ENCODE measurements at places on chromosomes 16 and 17. TPM values are rescaled to one million over a fixed set of nuclear protein-coding genes. Genes with fewer than 3 reads are reported as not detected.
A peak's percentile ranks its signal among the peaks of the same experiment; 100 is the strongest.

- DNase-seq, result no peak
Observed at GRCh38 chr17:54608634-54609155, 292.0 kb upstream of the TOM1L1 start.

GRCh38 chr17:19763416-19763815 lies 15.3 kb upstream of the ALDH3A1 start:
- DNase-seq, result no peak

- DNase-seq, result no peak
Observed at GRCh38 chr16:17591655-17592405, 121.1 kb upstream of the XYLT1 start.

- DNase-seq, result no peak
Observed at GRCh38 chr17:77140878-77141767, at the start of gene SEC14L1. SEC14L1 (plus strand) TSS chr17:77140969; CDS start chr17:77143597, 2,628 bp downstream.

- no peak for DNase-seq
Observed at GRCh38 chr17:57556977-57557376, 188.1 kb downstream of the CCDC182 start.

AIPL1 gene
- polyA plus RNA-seq, result 0.19 TPM

TBC1D3G gene
- not detected for polyA plus RNA-seq

TAT gene
- 0.03 TPM for polyA plus RNA-seq

ABCA6 gene
- polyA plus RNA-seq, result 4.4 TPM

DNA sequence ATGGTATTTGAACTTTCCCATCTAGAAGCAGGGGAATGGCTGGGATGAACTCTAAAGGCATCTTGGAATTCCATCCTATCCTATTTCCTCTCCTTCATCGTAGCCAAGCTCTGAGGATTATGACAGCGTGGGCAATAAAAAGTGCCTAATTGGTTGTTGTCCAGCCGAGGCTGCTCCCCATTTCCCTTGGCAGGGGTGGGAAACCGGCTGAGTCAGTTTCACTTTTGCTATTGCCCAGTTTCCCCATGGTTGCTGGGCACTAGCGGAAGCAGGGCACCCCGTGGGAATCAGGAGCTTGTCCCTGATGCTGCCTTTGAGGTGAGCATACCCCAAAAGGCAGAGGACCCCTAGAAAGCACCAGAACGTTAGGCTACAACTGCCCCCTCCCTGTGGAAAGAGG lies 13.8 kb upstream of the SP2 start:
- DNase-seq, result no peak

GRCh38 chr17:57984261-57984890 lies 3.7 kb downstream of the VEZF1 start:
- no peak for DNase-seq

GRCh38 chr16:2966808-2967191 lies 2.3 kb upstream of the PAQR4 start:
- DNase-seq, result no peak

PRR15L gene
- polyA plus RNA-seq, result 25.9 TPM

GRCh38 chr17:10120109-10120485 lies 78.3 kb downstream of the GAS7 start:
- no peak for DNase-seq

DNA sequence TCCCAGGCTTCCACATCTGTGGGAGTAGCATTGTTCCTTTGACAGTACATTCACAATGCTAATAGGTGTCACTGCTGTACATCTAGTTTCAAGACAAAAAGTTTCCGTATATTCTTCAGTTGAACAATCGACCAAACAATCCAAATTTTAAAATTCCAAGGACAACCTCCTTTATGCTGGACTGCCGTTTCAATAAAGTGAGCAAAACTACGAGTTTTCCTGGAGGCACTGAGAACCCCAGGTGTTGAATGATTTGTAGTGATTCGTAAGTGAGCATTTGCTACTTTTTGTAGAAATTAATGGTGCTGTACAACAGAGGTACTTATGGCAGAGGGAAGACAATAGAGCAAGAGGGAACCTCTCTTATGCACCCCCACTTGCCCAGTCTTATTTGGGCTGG lies 71.2 kb upstream of the NACA2 start:
- DNase-seq, result no peak

NHERF2 gene
- 106 TPM for polyA plus RNA-seq

DNA sequence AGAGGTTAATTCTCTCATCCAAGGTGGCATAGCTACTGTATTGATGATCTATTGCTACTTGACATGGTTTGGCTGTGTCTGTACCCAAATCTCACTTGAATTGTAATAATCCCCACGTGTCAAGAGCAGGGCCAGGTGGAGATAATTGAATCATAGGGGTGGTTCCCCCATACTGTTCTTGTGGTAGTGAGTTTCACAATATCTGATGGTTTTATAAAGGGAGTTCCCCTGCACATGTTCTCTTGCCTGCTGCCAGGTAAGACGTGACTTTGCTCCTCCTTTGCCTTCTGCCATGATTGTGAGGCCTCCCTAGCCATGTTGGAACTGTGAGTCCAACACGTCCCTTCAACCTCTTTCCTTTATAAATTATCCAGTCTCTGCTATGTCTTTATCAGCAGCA lies 22.9 kb upstream of the CPPED1 start:
- DNase-seq, result no peak

DNA sequence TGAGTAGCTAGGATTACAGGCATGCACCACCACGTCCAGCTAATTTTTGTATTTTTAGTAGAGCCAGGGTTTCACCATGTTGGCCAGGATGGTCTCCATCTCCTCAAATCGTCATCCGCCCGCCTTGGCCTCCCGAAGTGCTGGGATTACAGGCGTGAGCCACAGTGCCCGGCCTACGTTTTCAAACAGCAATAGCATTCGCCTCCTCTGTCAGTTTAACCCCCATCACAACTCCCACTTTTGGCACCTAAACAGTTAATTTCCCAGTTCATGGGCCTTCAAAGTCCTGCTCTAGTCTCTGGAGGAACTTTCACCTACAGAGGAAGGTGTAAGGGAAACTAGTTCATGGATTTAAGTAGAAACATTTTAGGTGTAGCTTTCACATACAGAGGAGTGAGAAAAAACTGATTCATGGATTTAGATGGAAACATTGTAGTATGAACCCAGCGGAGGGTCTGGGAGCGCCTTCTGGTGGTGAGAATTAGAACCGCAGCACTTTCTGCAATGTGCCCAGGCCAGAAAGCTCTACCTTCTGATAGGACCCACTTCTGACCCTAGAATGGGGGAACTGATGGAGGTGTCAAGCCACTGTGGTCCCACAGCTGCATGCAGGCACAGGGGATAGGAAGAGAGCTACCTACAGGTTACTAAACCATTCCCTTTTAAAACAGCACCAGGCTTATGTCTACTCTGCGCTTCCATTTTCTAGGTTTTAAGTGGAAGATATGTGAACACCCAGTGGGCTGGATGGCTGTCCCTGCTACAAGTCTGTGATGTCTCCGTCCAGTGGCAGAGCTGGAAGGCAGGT lies 12.0 kb upstream of the MEOX1 start:
- DNase-seq, result no peak

RCVRN gene
- 0.22 TPM for polyA plus RNA-seq

- no peak for DNase-seq
Observed at GRCh38 chr16:47013172-47013571, 39.7 kb upstream of the DNAJA2 start.

DNA sequence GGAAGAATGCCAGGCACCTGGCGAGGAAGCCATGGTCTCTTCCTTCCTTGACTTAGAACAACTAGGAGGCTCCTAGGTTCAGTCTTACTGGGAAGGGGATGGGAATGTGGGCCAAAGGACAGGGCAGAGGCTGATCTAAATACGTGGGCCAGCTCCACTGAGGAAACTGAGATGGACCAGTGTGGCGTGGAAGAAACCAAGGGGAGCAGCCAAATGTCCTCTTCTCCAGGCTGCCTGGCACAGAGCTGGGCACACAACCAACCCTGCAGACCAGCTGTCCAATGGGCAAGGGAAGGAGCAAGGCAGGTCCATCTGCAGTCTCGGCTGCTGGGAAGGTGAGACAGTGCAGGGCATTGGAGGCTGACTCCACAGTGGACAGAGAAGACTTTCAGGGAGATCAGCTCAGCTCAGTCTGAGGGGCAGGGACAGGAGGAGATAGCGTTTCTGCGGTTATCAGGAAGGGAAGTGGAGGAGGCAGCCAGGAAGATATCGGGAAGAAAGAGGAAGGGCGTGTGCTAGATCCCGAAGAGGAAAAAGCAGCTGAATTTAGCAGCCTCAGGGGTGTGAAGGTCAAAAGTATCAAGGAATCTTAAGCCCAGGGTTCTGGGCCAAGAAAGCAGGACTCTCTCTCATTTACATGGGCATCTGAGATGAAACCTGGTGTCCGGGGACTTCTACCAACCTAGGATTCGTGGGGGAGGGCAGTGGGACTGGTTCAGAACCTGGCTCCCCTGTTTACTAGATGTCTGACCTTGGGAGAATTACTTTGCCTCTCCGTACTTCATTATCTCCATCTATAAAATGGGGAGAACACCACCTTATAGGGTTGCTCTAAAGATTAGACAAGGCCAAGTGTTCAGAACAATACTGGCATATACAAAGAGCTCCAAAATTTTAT lies 1.8 kb downstream of the KIFC3 start:
- no peak for DNase-seq

ALDH3A1 gene
- polyA plus RNA-seq, result 1.2 TPM

DNA sequence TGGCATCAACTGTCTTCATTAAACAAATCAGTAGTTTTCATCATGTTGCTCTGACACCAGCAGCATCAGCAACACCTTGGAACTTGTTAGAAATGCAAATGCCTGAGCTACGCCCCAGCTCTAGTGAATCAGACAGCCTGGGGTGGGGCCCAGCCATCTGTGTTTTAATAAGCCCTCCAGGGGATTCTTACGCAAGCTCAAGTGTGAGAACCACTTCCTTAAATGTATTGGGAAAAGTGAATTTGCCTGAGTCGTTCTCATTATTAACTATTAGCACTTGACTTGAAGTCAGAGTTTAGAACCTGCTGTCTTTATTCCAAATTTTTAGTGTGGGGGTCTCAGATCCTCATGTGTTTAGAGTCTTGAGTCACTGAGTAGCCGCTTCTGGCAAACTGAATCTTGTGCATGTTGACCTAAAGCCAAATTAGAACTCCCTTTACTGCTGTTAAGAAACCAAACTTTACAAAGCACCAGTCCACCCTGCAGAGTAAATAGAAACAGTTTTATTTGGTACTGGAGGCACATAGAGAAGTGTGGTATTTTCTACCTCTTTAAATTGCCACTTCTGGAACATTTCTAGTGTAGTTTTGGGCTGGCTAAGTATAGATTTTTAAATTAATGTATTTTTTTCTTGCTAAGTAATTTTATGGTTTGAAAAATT lies 137.4 kb upstream of the COX10 start:
- DNase-seq, result no peak

- no peak for DNase-seq
Observed at GRCh38 chr16:84489131-84489530, 15.3 kb downstream of the MEAK7 start.

DNA sequence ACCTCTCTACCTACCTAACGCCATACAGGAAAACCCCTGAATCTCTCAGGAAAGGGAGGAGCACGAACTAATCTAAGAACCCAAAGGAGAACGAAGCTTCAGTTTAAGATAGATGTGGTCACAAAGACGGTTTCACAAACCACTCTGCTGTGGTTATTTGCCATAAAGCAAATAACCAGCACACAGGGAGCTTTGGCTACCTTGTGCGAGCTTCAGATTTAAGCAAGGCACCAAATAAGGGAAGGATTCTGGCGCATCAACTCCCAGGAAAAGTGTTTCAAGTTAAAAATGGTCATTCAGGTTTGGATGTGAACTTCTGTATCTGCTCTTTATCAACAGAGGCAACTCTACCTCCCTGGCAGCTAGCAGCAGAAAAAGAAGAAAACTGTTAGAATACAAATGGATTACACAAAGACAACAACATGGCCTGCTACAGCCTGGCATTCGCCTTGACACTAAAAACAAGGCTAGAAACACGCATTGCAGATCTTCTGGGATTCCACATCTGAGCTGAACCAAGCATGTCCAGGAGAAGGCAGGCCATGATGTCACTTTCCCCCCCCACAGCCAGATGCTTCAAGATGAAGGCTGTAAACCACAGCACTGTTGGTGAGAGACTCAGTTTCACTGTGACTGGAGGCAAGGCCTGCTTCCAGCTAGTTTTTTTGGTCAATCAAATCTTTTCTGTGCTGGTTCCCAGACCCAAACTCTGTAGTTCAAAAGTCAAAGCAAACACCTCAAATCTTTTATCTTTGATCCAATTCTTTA lies 43.6 kb downstream of the SMG6 start:
- no peak for DNase-seq

GRCh38 chr16:14121142-14121541 lies 50.0 kb downstream of the MRTFB start:
- DNase-seq, result no peak

- no peak for DNase-seq
Observed at GRCh38 chr17:78819402-78819801, 21.2 kb downstream of the USP36 start.

DNA sequence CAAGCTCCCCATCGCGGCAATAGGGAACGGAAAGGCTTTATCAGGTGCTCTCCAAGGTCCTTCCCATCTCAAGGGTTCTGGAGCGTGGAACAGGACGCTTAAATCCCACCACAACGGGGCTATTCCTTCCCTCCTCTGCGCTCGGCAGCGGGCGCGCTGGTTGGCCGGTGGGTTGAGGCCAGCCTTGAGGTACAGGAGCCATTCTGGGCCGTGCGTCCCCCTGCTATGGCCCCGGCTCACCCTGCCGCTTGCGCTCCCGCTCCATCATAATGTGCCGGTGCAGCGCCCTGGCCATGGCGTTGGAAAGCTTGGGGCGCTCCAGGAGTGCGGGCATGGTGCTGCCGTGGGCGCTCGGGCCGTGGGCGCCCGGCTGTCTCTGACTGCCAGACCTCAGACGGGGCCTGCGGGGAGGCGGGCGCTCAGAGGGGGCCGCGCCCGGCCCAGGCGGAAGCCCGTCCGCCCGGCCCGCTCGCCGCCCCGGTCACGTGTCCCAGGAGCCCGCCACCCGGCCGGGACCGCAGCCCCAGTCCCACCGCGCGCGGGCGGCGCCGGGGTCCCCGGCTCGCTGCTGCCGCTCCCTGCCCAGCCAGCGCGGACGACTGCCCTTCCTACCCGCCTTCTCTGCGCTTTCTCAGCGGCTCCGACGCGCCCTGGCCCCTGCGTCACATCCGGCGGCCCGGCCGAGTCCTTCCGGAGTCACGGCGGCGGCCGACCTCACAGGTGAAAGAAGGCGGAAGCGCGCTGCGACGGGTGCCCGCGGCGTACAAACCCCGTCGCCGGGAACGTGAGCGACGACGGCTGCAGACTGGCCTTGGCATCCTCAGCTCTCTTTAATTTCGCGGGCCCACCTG lies at the start of gene GPS2:
Gene GPS2 (minus strand): TSS at position 642 of the 851 bp plus-strand sequence. CDS start 308 bp downstream, at position 334.
- no peak for DNase-seq

- peak; percentile 83 for DNase-seq
Observed at GRCh38 chr16:86671486-86672178, 93.3 kb downstream of the FOXL1 start.

GRCh38 chr17:8162997-8163977 lies 539 bp upstream of the VAMP2 start:
- no peak for DNase-seq

SNX20 gene
- 0.54 TPM for polyA plus RNA-seq
